ENCODE measurements at places on chromosomes 6 and 20.

DNA sequence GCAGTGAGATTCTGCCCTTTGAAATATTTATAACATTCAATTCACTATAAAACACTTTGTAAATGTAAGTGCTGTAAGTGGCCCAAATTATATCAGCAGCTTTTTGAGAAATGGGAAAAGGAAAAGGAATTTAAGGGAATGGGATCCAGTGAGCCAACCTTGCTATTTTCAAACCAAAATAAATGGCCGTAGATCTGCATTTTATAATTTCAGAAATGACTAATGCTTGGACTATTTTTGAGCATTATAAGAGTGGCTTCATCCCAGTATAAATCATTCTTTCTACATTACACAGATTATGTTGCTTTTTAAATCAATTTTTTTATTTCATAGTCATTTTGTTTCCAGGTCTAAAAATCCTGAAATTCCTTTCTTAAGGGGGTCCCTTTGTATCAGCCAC is 49.2 kb downstream of the ANKRD6 start:
- DNase-seq = no peak

DNA sequence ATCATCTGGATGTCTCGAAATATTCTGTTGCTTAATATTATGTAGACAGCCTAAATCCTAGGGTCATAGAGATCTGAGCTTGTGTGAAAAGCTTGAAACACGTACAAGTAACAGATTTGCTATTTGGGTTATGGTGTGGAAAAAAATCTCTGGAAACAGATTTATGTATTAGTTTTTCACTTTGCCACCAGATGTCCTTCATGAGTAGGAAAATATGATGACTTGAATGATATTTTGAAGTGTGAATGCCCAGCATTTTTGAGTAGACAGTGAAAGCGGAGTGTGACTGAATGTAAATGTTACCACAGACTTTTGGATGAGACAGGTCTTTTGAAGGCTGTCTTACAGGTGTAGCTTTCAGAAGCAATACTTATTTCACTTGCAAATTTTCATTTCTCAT is 4.2 kb upstream of the BMP6 start:
- no peak for DNase-seq

GRCh38 chr20:58388028-58388601 is 914 bp upstream of the VAPB start:
- DNase-seq = no peak

GRCh38 chr6:89100114-89100513 is 17.8 kb downstream of the SRSF12 start:
- DNase-seq = no peak

DNA sequence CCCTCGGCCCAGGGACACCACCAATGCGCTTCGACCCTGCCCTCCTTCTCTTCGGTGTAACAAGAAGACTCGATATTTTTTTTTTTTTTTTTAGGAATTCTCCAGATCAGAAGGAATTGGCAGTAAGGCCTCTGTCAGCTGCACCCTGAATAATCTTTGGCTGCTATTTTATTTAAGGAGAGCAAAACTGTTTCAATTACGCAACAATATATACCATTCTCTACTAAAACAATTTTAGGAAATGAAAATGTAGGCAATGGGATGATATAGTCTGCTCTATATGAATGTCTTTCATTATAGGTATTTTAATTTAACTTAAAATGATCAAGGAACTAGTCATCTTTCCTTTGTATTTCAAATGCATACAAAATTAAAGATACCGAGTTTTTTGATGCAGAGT is 13.3 kb downstream of the ZCCHC3 start:
- no peak for DNase-seq

- DNase-seq = no peak
Observed at GRCh38 chr20:63361519-63362435, 628 bp upstream of the CHRNA4 start.

- no peak for DNase-seq
Observed at GRCh38 chr20:5214826-5215225, 88.0 kb downstream of the CDS2 start.

DNA sequence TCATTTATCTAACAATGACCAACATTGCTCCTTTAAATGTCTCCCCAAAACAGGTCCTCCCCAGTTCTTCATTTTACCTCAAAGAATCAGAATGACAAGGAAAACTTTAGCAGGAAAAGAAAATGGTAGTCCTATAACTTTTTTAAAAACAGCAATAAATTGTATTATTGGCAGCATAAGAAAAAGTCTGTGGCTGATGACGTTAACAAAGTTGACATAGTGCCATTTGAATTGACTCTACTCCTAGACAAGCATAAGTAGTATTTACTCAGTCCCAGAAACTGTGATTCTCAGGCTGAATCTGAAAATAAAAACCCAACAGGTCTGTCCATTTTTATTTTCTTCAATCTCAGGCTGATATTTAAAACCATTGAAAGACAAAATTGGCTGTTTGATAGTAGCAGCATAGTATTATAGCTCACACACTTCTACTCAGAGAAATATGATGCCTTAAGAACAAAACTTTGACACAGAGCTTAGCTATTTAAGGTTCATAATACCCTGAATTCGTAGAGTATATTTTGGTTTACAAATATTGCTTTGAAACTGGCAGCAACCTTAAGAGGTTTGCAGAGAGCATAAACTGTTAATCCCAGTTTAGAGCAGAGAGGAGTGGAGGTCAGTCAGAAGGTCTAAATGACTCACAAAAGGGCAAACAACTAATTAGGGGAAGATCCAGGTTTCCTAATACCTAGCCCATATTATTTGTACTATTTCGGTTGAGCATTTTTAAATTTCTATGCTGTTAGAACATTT is 35.0 kb upstream of the TENT5A start:
- DNase-seq = no peak

DNA sequence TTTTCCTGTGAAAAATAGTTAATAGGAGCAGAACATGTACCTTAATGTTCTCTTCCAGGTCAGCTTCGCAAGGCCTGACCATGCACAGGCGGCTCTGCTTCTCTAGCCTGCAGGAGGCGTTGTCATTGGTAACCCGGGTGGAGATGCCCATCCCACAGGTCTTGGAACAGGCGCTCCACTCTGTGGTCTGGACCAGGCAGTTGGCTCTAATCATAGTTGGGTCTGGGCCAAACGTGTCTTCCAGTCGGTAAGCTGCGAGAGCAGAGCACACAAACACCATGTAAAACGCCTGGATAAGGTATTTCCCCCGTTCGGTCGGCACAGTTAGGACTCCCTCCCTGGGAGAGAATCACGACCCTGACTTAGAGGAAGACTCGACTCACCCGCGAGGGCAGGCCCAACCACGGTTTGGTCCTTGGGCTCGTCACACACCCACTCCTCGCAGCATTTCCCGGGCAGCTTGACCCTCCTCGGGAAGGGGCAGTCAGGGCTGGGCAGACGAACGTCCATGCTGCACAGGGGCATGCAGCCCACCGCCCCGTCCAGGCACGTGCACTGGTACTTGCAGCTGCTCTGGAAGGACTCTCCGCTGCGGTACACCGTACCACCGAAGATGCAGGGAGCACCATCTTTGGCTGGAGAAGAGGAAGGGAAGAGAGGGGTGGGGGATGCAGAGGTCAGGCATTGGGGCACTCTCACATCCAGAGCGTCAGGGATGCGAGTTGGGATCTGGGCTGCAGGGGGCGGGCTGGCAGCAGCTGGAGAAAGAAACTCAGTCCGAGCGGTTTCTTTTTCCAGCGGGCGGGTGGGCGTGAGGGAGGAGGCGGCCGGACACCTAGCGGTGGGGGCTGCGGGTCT is 1.0 kb downstream of the CCN2 start:
- no peak for DNase-seq

- no peak for DNase-seq
Observed at GRCh38 chr20:44579313-44580081, 2.9 kb upstream of the PKIG start.

DNA sequence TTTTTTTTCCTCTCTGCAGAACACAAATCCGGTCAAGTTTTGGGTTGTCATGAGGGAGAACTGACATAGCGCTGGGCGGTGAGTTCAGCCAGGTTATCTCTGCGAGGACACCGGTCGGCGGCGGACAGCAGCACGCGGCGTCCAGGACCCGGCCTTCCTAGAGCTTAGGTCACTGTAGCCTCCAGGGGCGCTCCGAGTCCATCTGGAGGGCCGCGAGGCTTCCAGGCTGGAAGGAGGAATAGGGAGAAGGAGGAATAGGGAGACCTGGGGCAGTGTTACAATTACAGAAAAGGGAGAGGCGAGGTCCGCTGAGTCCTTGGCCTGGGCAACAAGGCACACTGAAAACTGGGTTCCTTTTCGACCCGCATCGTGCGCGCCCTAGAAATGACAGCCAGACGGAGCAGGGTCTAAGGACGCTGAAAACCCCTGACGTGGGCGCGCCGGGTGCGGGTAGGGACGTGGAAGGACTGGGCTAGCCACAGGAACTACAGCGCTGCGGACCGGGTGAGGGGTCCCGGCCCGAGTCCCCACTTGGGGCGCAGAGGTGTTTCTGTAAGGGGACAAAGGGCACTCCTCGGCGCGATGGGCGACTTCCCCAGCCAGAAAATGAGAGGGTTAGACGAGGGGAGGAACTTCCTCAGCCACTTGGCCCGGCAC is 536 bp upstream of the FNDC1 start:
- DNase-seq = no peak

DNA sequence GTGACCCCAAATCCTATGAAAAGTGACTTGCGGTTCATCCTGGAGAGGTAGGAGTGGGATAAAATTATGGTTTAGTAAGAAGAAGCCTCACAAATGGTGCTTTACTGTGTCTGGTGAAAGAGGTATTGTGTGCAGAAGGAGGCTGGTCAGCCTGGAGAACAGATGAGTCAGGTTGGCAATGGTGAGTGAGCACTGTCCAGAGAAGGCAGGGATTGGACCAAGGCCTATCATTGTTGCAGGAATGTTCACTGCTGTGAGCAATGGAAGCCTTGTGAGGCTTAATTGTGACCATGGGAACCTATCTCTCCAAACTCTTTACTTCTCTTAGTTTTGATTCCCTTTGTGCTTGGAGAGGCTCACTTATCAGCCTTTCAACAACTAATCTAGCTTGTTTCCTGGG is 89.0 kb upstream of the KCNK16 start:
- DNase-seq = no peak

DNA sequence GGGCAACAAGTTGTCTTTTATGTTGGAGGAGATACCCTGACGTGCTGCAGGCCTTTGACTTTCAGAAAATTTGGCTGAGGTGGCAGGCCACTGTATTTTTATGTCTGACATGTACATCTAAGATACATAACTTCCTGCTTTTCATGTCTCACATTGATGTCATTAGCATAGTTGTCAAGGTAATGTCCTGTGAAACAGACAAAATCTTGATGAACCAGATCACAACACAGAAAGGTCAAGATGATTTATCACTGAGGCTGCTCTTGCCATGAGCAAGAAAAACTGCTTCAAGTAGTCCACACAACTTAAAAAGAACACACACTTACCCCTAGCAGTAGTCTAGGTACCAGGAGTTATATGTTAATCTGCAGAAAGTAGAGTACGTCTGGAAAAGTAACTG is 50.2 kb upstream of the GNRH2 start:
- no peak for DNase-seq

DNA sequence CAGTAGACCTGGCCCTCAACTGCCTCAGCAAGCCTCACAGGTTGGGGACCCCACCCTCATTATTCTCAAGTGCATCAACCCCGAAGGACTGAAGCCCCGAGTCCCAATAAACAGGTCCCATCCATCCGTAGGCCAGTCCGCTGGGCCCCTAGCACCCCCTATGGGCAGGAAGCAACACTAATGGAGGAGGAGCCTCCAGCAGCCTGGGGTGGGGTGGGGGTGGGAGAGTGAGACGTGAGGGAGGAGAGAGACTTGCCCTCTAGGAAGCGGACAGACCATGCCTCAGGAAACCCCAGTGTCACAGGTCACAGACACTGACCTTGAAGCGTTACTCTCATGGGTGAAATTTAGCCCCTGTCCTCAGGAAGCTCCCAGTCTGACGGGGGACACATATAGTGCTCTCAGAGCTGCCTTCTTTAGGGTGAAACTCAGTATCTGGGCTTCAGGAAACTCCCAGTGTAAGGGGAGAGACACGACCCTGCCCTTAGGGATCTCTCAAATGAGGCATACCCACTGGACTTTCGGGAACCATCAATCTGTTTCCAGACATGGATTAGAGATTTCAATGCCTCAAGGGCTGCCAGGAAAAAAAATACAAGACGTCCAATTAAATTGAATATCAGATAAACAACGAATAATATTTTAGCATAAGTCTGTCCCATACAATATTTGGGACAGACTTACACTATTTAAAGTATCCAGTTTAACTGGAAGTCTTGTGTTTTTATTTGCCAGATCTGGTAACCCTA is 125.8 kb downstream of the MRPL14 start:
- DNase-seq = no peak

DNA sequence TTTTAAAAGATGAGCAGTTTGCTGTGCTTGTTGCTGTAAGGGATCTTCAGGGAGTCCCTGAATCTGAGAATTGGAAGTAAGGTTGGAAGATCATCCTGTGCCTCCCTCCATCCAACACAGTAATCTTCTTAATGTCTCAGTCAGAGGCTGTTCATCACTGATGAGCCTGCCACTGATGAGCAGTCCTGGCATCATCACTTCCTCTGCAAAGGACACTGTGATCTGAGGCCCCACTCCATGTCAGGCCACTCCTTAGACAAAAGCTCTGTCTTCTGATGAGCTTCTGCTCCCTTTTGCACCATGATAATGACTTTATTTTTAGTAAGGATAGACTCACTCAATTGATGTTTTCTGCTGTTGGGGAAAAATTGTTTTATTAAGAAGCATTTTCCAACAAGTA is 121.0 kb downstream of the UST start:
- DNase-seq = no peak

GRCh38 chr6:11224252-11224965 is 8.1 kb downstream of the NEDD9 start:
- no peak for DNase-seq

- DNase-seq = no peak
Observed at GRCh38 chr6:33490198-33490597, 35.8 kb downstream of the ZBTB9 start.

DNA sequence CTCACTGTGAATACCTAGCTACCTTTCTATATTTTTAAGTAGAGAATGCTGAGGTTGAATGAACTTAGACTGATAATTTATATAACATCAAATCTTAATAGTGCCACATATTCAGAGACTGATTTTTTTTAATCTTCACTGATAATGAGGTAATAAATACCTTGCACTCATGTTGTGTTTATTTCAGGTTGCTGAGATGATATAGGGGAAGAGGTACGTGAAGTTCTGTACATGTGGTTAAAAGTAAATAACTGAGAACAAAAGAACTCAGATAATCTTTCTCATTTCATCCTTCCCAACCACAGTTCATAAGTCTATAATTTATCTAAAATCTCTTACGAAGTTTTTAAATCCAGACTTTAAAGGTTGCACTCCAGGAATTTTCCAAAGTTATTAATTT is 6.4 kb downstream of the NHSL1 start:
- DNase-seq = no peak

GRCh38 chr20:6829510-6830116 is 62.1 kb downstream of the BMP2 start:
- DNase-seq = no peak

GRCh38 chr6:147058786-147059385 is 145.3 kb upstream of the STXBP5 start:
- no peak for DNase-seq

- DNase-seq = no peak
Observed at GRCh38 chr6:169326067-169326799, 72.6 kb upstream of the THBS2 start.

- no peak for DNase-seq
Observed at GRCh38 chr6:151493804-151494234, at the start of gene CCDC170. CCDC170 (plus strand) TSS chr6:151494017; CDS start chr6:151494129, 112 bp downstream.
